Activated CD8-positive, alpha-beta memory T cell treated with anti-CD3 and anti-CD28 coated beads, Interleukin-2, amount 50 U/mL, for 48 hours (primary cell): ENCODE measurements at places on chromosomes 13 and 19.
A peak's percentile ranks its signal among the peaks of the same experiment; 100 is the strongest.

DNA sequence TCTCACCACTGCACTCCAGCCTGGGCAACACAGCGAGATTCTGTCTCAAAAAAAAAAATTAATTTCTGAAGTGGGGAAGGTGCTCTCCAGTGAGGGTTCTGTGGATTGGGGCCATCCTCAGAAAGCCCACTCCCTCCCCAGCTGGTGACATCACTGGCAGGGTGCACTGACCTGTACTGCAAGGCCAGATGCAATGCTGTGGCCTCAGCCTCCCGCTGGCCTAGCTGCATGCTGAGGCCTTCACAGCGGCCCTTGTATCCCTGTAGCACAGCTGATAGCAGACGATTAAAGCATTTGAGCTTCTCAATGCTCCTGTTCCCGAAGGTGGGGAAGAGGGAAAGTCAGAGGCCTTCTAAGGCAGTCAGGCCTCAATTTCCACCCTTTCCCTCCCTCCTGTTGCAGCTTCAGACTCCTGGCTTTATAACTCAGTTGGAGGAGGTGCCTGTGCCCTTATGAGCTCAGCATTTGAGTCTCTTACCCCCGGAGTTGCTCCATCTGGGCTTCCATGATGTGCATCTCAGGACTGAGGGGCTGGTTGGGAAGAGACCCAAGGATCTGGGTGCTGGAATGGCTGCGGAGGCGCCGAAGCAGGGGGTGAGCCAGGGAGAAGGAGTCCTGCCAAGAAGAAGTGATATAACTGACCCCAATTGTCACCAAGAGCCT is 5.3 kb downstream of the USHBP1 start:
- no peak for DNase-seq

DNA sequence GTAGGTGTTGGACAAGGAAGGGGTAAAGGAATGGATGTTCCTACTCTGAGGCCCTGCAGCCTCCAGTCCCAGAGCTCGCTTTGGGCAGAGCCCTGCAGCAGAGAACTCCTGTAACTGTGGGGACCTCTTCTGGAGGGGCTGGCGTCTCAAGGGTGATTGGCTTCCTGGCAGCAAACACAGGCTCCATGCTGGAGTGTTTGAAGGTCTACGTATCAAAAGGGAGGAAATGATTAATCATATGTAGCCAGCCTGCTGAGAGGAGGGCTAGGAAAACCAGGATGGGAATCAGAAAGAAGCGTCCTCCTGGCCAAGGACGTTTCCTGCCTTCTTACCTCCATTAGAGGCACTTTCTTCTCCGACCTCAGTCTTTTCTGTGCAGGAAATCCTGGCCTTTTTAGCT is 208.5 kb downstream of the TSHZ3 start:
- DNase-seq, result no peak

DNA sequence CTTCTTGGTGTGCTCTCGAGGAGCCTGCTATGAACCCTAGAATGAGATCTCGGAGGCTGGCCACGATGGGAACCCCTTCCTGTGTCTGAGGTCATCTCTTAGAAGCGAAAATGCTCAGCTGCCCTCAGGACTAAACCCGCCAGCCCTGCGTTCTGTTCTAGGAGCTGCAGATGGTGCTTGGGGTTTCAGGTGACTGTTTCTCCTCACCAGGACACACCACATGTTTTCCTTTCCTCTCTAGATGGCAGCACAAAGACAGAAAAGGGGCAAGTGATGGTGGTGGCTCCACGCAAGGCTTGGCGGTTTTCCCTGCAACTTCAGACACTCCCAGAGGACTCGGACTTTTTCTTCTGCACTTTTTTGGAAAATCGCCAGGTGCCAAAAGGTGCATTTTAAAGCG is 60.1 kb downstream of the RNASEH2B start:
- DNase-seq, result no peak

DNA sequence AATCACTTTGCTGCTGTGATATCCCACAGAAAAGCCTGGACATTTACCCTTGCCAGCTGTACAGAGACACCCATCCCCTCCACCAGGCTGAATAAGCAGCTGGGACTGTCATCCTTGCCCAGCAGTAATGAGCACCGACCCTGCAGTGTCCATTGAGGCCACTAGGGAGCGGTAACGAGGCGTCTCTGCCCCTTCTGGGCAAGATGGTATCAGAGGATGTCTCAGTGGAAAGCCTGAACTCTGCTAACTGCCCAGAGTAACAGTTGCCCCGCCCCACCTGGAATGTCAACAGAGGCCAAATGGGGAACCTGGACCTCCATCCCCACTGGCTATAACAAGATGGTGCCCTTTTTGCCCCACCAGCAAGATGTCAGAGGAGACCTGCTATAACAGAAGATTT is 22.8 kb upstream of the CEACAM20 start:
- peak; percentile 79 for DNase-seq

DNA sequence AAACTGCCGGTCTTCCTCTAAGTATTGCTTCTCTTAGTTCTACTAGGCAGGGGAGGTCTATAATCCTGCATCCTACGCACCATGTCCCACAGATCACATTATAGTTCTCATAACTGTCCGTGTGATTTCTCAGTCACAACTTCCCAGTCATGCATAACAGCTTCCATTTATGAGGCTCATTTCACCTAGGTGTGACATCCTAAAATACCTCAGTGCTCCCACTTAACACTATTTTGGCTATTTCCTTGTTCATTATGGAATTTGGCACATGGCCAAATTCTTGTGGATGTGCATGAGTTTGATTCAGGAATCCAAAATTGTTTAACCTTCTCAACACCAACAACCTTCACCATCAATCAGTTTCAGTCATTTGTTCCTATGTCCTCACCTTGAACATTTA is 989.9 kb downstream of the OLFM4 start:
- DNase-seq, result no peak

- DNase-seq, result no peak
These were observed 2.0 kb upstream of the SPACA6 start for GRCh38 chr19:51691074-51691583.

GRCh38 chr19:19463348-19464117 is 51.8 kb downstream of the TSSK6 start:
- DNase-seq, result no peak

GRCh38 chr19:2455851-2456570 is 748 bp downstream of the LMNB2 start:
- peak; percentile 82 for DNase-seq

GRCh38 chr13:99290894-99291293 is 16.3 kb downstream of the GPR183 start:
- no peak for DNase-seq

DNA sequence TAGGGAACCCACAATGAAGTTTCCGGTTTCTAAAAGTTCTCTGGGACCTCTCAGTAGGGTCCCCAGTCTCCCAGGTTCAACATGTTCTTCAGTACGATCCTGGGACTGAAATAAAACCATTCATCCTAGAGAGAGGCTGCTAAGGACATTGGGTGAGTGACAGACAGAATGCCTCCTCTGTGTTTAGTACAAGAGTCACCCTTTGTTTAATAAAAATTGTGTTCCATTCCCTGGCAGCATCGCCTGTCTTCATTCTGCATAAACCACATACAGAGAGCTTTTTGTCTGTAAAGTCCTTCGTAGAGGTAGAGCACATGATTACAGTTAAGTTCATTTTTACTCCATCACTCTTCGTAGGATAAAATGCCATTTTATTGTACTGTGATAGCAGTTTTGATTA is 95.3 kb upstream of the GPR12 start:
- DNase-seq, result no peak

DNA sequence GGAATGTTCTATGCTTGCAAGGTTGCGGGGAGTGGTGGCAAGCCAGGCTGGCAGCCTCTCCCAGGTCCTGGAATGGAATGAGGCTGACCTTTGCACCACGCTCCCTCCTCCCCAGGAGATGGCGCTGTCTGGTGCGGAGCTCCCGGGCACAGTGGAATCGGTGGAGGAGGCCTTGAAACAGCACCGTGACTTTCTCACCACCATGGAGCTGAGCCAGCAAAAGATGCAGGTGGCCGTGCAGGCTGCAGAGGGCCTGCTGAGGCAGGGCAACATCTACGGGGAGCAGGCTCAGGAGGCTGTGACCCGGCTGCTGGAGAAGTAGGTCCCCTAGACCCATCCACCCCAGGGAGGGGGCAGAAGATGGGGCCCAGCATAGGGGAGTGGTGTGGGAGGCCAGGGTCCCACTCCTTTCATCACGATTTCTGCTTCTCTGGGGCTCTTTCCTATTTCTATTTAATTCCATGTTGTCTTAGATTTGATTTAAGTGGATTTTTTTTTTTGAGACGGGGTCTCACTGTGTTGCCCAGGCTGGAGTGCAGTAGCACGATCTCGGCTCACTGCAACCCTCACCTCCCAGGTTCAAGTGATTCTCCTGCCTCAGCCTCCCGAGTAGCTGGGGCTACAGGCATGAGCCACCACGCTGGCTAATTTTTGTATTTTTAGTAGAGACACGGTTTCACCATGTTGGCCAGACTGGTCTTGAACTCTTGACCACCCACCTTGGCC is 53.2 kb upstream of the SHKBP1 start:
- peak; percentile 77 for DNase-seq

- DNase-seq, result no peak
These were observed 54.4 kb downstream of the FOXO1 start for GRCh38 chr13:40612041-40612440.

GRCh38 chr19:11581740-11582139 is 4.3 kb upstream of the ACP5 start:
- peak; percentile 69 for DNase-seq
